Fibroblast of skin of scalp (primary cell): ENCODE measurements at places on chromosomes 5 and 9.
A peak's percentile ranks its signal among the peaks of the same experiment; 100 is the strongest.

- no peak for DNase-seq
Measured at GRCh38 chr5:164881442-164881841, 1376.0 kb downstream of the MAT2B start.

DNA sequence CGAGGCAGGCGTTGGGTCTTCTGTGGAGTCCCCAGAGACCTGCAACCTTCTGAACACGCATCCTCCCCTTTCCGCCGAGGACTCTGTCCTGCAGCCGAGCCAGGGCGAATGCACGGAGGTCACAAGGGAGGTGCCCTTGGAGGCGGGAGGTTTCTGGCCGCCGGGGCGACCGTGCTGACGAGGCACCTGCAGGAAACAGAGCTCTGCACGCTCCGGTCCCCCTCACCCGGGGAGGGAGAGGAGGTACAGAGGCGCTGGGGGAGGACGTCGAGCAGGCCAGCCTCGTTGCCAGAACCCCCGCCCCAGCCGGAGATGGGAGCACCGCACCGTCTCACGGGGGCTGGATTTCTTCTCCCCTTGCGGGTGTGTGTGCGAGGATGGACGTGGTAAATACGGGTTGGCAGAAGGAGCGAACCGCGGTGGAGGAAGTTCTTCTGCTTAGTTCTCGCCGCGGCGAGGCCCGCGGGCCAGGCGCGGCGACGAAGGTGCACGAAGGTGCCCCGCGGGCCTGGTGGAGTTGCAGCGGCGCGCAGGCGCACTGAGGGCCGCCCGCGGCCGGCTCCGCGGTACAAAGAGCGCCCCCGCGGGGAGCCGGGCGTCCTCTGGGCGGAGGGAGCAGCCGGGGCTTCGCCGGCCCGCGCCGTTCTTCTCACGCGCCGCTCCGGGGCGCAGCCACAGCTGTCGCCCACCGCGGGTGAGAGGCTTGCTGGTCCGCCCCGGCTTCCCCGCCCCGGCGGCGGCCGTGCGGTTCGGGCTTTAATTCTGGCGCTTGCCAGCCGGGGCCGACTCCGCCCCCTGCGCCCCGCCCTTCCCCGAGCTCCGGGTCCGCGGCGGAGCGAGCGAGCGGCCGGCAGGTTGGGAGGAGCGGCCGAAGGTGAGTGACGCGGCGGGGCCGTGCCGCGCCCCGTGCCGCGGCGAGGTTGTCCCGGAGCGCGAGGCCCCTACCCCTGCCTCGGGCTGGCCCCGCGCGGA lies 289.5 kb downstream of the DOCK8 start:
- DNase-seq: peak; percentile 52

DNA sequence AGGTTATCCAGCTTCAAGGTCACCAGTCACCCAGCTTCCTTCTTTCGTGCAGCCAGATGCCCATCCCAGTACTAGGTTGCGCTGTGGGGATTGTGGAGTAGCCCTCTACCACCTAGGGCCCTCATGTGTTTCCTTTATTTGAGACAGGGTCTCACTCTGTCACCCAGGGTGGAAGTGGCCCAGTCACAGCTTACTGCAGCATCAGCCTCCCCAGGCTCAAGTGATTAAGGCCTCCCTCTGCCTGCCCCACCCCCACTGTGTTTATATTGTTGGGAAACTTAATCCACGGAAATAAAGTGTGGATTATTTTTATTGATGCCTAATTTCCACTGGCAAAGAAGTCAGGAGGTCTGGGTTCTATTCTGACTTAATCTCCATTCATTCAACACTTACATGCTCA lies 4.3 kb downstream of the IL17B start:
- DNase-seq: no peak

DNA sequence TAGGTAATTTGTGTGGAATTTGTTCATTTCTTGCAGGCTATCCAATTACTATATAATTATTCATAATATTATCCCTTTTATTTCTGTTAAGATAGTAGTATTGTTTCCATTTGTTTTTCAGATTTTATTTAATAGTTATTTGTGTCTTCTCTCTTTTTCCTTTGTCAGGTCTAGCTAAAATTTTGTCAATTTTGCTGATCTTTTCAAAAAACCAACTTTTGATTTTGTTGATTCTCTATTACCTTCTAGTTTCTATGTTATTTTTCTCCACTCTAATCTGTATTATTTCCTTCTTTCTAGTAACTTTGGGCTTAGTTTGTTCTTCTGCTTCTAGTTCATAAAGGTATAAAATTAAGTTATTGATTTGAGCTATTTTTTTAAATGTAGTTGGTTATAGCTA lies 76.3 kb downstream of the OSTF1 start:
- DNase-seq: no peak

DNA sequence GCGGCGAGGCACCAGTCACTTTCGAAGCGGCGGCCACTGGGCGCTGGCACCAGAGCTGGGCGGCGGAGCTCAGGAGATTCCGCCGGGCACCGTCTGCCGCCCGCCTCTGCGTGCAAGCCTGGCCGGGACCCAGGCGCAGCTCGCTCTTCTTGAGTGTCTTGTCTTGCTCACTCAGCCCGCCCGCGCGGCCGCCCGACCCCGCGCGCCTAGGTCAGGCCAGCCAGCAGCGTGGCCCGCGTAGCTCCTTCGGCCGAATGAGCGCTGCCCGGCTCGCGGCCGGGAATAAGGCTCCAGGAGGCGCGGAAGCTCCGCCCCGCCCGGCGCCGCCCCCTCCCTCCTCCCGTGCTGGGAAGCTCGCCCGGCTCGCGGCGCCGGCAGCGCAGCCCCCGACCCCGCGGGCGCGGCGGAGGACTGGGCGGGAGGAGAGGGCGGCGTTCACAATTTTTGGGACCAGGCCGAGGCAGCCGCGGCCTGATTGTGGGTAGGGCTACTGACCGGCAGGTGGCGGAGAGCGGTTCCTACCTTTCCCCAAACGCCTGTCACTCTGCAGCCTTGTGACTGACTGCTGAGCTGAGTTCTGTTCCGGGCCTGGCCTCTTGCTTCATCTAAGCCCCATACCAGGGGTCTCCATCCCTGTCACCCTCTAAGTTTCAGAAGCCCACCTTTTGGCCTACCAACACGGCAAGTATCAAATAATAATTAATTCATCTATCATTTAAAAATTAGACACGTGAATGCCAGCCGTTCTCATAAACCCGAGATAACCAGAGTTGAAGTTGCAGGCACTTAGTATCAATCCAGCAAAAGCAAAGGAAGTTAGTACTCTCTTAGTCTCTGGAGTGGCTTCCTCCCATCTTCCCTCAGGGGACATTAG lies at the start of gene HBEGF:
TSS of gene HBEGF (minus strand) at position 256 of the 874 bp plus-strand sequence. CDS start 275 bp downstream, outside the sequence.
- DNase-seq: peak; percentile 70

DNA sequence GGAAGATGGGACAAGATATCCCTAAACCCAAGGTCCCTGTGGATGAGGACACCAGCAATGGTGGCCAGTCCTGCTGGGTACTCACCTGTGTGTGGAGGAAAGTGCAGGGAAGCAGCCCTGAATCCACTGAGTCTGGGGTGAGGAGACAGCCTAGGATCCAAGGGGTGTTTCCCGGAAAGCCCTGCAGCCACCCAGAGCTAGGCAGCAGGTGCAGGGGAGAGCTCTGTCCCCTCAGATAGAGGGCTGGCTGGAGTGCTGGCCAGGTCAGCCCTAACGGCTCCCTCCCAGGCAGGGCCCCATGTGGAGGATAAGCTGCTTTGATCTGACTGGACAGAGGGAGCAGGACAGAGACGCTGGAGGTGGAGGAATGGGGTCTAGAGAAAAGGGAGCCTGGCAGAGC lies 344.7 kb upstream of the IRX4 start:
- no peak for DNase-seq

DNA sequence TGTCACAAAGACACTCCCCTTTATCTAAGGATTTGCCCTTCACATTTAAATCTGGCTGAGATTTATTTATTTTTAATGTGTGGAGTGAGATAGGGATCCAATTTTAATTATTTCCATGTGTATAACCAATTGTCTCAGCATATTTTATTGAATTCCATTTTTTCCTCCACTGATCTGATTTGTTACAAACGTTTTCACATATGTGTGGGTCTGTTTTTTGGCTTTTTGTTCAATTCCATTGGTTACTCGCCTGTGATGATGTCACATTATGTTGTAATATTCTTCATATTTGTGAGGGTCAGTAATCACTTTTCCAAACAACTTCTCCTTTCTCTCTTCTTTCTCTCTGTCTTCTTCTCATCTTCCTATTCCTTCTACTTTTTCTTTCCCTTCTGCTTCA lies 278.3 kb upstream of the RFX3 start:
- peak; percentile 69 for DNase-seq
